ENCODE measurements at places on chromosomes 13 and 19.

DNA sequence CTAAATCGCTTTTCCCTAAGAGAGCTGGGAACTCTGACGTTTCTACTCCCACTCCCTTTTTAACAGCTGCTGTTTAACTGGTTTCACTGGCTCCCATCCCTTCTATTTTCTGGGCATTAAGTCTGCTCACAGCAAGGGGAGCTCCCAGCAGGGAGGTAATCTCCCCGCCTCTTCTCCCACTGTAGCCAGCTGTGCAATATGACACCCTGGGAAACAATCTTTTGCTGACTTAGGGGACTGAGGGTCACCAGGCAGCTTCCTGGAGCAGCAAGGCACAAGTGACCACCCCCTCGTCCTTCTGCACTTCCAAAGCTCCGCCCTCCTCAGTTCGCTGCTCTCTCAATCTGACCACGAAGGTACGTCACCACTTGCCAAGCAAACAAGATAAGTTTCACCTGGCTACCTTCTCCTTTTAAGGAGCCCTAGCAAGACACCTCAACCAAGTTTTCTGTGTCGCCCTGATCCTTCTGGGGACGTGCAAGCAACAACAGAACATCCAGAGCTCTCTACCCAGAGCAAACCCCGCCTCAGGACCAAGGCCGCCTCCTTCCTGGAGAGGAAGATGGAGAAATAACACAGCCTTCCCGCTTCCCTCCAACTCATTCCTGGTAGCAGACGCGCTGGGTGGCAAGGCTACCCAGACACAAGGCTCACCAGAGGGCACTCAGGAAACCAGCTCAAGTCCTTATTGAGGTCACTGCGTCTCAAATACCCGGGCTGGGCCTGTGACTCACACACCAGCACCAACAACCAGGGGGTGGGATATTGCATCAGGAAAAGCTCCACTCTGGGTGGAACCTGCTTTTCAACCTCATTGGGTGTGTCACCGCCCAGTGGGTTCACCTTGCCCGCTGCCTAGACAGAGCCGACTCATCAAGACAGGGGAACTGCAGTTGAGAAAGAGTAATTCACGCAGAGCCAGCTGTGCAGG lies 92.4 kb downstream of the STK24 start:
- DNase-seq, result no peak

- no peak for DNase-seq
Measured at GRCh38 chr19:5963855-5964254, 14.1 kb downstream of the RANBP3 start.

DNA sequence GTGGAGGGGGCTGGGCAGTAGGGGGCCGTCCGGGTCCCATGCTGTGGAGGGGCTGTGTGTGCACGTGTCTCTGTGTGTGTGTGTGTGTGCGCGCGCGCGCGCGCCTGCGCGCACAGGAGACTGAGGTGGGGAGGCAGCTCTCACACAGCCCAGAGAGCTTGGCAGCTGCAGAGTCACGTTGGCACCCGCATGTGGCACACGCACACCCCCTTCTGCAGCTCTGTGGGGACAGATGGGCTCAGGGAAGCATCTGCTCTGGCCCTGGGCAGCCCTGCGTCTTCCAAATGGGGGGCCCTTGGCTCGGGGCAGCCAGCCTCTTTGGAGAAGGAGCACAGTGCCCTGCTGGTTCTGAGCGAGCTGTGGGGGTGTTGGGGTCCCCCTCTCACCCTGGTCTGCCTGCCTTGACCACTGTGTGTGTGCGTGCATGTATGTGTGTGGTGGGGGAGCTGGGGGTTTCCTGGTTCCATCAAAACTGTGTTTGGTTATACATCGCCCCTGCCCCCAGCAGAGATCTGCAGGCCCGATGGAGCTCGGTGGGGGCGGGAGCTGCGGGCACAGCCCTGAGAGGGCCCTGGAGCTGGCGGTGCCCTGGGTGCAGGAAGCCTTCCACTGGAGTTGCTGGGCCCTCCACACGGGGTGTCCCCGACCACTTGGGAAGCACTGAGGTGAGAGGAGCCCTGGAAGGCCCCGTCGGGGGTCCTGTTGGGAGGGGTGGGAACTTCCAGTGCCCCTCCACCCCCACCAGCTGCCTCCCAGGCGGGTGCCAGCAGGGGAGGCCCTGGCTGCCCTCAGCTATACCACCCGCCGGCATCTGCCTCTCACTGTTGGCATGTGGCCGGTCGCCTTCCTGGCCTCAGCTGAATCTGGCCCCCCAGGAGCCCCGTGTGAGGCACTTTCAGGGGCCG lies 67.1 kb downstream of the KDM4B start:
- DNase-seq, result no peak

DNA sequence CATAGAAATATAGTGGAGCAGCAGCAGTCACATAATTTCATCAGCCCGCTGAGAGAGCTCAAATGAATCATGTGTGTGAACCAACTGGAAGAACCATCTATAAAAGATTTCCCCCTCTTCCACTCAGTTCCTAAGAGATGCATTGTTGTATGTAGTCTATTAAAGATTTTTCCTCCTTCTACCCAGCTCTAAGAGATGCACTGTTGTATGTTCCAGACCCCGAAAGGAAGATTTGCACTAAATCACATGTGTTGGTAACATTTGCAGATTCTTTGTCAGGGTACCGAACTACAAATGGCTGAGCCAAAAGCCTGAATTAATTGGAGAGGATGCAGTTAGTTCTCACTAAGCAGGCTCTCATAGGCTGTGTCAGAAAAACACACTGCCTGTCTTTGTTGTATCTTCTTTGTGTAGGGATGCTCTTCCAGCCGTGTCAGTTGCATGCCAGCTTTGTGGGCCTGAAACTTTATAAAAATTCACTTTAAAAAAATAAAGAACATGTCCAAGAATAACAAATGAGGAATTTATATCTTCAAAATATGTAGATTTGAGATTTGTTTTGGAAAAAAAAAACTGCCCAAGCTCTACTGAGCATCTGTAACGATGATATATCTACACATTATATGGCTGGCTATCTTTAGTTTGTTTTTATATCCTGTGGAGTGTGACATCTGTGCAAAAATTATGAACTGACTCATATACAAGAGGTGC lies 223.1 kb downstream of the MZT1 start:
- no peak for DNase-seq

DNA sequence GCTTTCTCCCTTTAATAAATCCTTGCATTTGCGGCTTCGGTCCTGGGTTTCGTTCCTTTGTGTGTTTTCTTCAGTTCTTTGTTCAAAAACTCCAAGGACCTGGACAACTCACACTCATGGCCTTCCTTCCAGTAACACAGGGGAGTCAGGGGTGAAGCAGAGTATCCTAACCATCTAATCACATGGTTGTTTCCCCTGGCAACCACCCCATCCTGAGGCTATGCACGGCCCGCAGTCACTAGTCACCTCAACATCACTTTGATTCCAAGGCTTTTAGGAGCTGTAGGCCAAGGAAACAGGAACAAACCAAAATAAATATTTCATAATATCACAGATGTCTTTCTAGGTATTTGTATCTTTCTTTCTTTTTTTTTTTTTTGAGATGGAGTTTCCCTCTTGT lies 28.9 kb downstream of the ZNF101 start:
- no peak for DNase-seq

DNA sequence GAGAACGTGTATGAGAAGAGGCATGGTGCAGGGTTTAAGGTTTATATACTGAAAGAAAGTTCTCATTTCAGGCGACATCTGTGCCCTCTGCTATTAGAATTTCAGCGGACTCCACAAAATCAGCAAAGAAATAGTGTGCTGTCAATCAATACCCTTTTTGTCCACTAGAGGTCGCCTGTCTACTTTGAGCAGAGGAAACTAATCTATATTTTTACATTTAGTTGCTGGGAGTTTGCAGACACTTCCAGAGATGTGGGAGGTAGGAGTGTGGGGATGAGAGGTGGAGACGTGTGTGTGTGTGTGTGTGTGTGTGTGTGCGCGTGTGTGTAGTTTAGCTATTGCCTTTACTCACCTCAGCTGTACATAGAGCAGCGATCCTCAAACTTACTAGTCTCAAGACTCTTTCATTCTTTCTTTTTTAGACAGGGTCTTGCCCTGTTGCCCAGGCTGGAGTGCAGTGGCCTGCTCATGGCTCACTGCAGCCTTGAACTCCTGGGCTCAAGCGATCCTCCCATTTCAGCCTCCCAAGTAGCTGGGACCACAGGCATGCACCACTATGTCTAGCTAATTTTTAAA lies 9.7 kb downstream of the INAFM1 start:
- peak; percentile 24 for DNase-seq

GRCh38 chr13:93412676-93413075 lies 186.1 kb downstream of the GPC6 start:
- no peak for DNase-seq

All from KG1 (cell line).